ENCODE measurements at places on chromosomes 4 and X. TPM values are rescaled to one million over a fixed set of nuclear protein-coding genes. Genes with fewer than 3 reads are reported as not detected.

The TENM3 gene
- 39.3 TPM for total RNA-seq

The IL1RAPL1 gene
- total RNA-seq = 35.0 TPM

The CYLC1 gene
- not detected for total RNA-seq

The CXCL8 gene
- 34.0 TPM for total RNA-seq

The MAMLD1 gene
- 0.40 TPM for total RNA-seq

The MTMR1 gene
- total RNA-seq = 33.8 TPM

The FAM156B gene
- total RNA-seq = 51.9 TPM

The FAAH2 gene
- total RNA-seq = 0.11 TPM

The COX7B2 gene
- total RNA-seq = 5.8 TPM

The AMOT gene
- 9.4 TPM for total RNA-seq

The CLCN5 gene
- 3.7 TPM for total RNA-seq

The PPP1R2C gene
- total RNA-seq = not detected

The ARHGEF38 gene
- not detected for total RNA-seq

The SPATA4 gene
- 0.05 TPM for total RNA-seq

The NOX1 gene
- not detected for total RNA-seq
